ENCODE measurements at places on chromosomes 11 and 22.
A peak's percentile ranks its signal among the peaks of the same experiment; 100 is the strongest.

- DNase-seq = no peak
Observed at GRCh38 chr11:12017865-12018453, 9.5 kb upstream of the DKK3 start.

DNA sequence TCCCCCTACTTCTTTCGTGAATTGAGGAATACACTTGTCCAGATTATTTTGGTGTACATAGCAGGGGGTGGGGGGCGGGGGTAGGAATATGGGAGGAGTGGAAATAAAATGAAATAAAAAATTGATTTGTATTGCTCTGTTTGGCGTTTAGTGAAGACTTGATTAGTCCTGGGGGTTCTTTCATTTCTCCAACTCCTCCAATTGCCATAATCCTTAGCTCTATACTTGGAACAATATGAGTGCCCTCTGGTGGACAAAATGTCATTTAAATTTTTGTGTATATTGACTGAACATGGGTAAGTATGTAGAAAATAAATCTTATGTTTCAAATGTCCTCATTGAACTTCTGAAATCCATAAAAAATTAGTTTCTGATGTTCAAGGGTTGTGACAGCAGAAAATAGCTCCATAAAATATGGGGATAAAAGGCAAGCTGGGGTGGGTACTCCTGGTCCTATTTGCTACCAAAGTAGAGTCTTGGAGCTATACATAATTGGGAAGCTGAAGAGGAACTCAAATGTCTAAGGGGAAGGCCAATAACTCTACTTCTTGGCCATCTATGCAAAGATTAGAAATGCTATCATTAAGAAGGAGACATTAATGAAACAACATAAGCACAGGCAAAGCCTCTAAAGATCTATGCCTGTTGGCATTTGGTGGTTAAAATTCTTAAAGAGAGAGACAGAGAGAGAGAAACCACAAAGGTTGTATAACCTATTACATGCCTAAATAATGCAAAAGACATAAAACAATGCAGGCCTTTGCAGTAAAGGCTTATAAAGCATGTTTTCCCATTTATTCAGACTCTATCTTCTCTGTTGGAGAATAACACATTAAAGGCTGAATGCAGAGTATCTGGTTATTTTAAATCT lies 421.6 kb downstream of the METTL15 start:
- peak; percentile 7 for DNase-seq

DNA sequence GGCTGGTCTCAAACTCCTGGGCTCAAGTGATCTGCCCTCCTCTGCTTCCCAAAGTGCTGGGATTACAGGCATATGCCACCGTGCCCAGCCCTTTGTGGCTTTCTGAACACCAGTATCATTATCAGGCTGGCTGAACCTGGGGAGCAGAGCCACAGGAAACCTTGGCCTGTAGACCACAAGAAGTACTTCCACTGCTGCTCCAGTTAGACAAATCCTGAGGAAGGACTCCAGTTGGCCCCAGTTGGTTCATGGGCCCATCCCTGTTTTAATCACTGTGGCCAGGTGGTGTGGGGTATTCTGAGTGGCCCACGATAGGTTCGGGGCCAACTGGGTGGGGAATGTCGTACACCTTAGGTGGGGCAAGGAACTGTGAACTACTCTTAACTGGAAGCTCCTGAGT lies 5.5 kb upstream of the DUSP18 start:
- no peak for DNase-seq

GRCh38 chr11:85755285-85755684 lies 55.7 kb downstream of the SYTL2 start:
- DNase-seq = no peak

DNA sequence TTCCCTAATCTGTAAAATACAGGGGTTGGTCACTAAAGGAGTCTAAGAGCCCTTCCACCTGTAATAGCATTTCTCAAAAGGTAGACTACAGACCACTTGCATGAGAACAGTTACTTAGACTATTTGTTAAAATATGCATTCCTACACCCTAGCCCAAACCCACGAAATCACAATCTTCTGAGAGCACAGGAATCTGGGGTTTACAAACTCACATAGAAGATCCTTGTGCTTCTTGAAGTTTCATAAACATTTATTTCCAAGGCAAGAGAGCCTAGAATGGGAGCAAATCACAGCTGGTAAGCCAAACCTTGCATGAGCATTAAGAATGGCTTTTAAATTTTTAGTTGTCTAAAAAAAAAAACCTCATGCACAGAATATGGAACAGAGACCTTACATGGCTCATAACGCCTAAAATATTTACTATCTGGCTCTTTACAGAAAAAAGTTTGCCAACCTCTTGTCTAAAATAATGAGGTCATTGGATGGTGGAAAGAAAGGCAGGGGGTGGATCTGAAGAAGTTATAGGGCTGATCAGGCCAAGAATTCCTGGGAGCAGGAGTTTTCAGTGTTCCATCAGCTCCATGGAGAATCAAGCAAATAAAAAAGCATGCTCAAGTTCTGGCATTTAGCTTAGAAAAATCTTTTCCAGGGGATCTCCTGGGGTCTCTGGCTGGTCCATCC lies 133.4 kb downstream of the CCDC34 start:
- no peak for DNase-seq
